Activated T-cell treated with anti-CD3 and anti-CD28 coated beads, Interleukin-2, amount 50 U/mL, for 48 hours (primary cell): ENCODE measurements at places on chromosomes 7 and 10.

GRCh38 chr7:139567647-139568345 is 44.3 kb downstream of the CLEC2L start:
- no peak for DNase-seq

DNA sequence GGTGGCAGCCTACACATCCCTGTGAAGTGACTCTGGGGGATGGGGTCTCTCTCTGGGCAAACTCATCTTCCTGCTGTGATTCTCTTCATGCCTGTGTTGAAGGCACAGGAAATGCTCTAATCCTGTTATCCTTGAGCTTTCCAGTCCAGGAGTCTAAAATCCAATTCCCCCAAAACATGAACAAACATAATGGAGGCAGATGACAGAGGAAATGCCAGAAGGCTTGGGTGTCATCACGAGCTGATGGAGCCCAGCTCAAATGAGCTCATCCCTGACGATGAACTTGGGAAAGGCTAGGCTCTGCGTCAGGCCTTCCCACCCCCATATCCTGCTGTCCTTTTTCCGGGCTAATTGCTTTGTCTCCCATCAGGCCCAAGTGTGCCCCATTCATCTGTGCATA is 165.9 kb upstream of the PODXL start:
- no peak for DNase-seq

GRCh38 chr10:48923748-48924147 is 15.9 kb downstream of the LRRC18 start:
- DNase-seq = no peak

DNA sequence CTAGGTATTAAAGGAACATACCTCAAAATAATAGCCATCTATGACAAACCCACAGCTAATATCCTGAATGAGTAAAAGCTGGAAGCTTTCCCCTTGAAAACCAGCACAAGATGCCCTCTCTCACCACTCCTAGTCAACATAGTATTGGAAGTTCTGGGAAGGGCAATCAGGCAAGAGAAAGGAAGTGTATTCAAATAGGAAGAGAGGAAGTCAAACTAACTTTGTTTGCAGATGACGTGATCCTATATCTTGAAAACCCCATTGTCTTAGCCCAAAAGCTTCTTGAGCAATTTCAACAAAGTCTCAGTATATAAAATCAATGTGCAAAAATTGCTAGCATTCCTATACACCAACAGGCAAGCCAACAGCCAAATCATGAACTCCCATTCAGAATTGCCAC is 131.3 kb downstream of the FANK1 start:
- no peak for DNase-seq

DNA sequence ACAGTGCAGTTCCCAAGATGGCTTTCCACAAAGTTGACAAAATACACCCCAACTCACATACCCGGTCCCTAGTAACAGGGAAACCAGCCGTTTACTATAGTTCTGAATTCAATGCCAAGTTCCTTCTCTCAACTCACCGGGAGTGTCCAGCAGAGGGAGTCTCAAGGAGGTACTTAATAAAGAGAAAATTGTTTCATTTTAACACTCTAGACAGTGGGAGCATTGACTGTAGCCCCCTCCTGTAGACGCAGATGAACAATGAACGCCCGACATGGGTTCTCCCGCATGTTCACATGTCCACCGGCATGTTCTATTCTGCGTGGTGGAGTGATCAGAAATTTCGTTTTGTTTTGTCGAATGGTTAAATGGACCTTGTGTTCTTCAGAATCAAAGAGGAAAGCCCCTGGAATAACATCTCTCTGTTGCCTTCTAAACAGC is 1.9 kb downstream of the HIPK2 start:
- peak; percentile 76 for DNase-seq

DNA sequence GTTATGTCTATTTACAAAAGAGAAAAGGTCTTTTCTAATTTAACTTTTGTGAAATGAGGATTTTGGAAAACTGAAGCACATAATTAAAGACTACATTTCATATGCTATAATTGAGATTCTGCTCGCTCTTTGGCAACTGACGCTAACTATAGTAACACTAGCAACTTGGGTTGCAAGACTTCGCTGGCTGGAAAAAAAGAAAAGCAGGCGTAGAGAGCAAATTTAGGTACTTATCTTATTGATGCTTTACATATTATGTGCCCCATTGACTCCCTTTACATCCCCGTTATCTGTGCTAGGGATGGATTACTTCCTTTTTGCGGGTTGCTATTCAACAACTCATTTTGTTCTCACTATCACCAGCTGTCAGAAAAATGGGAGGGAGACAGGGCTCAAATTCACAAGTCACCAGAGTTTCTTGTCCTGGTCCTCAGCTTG is 10.5 kb downstream of the SEMA3C start:
- DNase-seq = no peak

DNA sequence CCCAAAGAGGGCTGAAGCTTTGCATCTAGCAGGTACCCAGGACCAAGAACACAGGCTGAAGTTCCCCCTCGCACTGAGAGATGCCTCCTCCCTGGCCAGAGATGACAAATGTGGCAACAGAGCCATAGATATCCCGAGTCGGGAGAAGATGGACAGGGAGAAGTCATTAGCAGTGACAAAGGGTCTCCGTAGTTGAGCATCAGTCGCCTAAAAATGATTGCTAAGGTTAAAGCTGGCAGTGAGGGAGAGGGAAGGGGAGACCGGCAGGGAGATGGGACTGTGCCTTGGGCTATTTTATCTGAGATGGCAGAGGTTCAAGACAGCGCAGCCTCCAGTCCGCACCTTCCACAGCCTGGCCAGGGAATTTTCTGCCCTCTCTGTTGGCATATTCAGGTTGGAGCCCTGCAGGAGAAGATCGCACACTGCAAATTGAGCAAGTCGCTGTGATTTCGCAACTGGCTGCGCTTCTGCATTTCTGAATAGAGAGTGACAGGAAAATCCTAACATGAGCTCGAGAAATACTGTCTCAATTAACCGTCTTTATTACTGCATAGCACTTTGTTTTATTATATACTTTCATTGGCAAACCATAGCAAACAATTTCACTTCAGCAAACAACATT is 238.9 kb upstream of the GPR26 start:
- DNase-seq = no peak

- DNase-seq = no peak
These were observed 273.0 kb downstream of the ZMYND11 start for GRCh38 chr10:408236-408635.

DNA sequence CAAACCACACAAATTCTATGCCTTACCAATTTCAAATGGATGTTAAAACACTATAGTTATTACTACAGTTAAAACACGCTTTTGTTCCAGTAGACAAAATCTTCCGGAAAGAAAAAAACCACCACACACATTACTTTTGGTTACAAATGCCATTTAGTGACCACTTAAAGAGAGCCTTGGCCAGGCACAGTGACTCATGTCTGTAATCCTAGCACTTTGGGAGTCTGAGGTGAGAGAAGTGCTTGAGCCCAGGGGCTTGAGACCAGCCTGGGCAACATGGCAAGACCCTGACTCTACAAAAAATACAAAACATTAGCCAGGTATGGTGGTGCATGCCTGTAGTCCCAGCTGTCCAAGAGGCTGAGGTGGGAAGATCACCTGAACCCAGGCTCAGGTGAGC is 7.2 kb downstream of the TNPO3 start:
- DNase-seq = no peak

DNA sequence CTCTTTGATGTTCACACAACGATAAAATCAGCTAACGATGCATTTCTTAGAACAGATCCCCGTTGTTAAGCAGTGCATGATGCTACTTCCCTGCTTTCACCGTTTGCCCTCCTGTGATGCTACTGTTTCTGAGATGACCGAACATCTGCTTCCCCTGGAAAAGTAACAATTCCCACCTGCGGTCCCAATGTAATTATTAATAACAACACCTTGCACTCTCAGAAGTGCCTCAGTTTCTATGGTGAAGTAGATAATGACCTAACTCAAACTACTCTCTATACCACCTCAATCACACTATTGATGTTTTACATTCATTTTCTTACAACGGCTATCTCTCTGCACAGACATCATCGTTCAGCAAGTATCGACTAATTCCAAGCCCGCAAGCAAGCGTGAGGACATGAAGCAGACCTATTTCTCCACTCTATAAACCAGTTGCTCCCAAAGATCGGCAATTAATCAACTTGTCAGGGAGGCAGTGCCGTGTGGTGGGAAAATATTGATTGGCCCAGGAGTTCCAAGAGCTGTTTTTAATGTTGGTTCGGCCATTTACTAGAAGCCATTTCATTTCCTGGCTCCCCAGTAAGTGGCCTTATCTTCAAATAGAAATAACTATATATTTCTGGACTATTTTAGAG is 42.7 kb downstream of the FAM107B start:
- no peak for DNase-seq

DNA sequence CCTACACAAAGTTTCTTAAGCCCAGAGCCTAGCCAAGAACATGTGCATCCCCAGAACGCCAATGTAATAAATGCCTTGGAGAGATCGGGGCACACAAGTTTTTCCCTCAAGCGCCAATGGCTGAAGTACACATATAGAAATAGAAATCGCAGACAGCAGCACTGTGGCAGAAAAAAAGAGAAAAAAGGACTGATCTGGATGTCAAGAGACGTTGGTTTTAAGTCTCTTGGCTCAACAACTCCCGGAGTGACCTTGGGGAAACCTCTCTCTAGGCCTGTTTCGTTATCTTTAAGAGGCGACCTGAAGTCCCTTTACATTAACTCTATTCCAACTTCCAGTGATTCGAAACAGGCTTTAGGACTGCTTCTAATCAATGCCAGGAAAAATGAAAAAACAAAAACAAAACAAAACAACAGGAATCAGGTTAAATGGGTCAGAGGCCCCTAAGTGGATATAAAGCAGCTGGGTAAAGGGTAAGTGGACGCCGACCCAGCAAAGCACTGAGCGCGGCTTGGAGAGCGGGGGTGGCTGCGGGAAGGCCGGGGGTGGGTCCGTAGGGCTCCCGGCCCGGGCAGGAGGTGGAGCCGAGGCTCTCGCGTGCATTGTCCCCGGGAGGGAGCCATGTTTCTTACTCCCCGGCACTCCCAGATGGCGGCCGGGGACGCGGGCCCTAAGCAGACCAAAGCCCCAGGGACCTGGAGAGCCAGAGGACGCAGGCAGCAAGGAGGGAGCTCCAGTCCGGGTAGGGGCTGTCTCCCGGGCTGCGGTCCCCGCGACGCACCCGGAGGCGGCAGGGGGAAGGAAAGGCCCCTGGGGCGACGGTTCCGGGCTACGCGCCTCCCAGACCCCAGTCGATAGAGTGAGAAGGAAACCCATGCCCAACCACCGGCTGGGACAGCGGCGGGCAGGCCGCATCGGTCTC is 757 bp downstream of the EIF3A start:
- DNase-seq = peak; percentile 73

GRCh38 chr10:122688293-122688989 is 11.2 kb downstream of the C10orf120 start:
- DNase-seq = no peak

GRCh38 chr10:72407927-72408600 is 53.3 kb upstream of the DNAJB12 start:
- no peak for DNase-seq

- DNase-seq = no peak
These were observed 150.3 kb upstream of the FAM171A1 start for GRCh38 chr10:15521328-15521903.

GRCh38 chr10:4847561-4848355 is 21.8 kb downstream of the AKR1E2 start:
- DNase-seq = no peak

DNA sequence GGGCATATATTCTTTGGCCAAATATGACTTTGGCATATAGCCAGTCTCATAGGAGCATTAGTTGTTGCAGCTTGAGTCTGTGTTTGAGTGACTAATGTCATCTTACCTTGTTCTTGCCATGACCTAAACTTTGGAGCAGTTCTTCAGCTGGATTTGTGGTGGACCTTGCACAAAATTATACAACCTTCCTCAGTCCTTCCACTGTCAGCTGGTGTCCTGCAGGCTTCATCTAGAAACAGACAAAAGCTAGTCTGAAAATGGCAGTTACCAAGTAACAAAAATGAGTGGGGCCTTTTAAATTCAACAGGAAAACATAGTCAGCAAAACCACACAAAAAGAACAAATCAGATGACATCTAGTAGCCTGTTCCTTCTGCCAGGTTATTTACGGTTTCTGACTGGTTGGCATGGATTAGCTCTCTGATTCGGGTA is 59.5 kb upstream of the HECTD2 start:
- DNase-seq = no peak

- DNase-seq = no peak
These were observed 81.8 kb downstream of the SPAG6 start for GRCh38 chr10:22427101-22427500.

DNA sequence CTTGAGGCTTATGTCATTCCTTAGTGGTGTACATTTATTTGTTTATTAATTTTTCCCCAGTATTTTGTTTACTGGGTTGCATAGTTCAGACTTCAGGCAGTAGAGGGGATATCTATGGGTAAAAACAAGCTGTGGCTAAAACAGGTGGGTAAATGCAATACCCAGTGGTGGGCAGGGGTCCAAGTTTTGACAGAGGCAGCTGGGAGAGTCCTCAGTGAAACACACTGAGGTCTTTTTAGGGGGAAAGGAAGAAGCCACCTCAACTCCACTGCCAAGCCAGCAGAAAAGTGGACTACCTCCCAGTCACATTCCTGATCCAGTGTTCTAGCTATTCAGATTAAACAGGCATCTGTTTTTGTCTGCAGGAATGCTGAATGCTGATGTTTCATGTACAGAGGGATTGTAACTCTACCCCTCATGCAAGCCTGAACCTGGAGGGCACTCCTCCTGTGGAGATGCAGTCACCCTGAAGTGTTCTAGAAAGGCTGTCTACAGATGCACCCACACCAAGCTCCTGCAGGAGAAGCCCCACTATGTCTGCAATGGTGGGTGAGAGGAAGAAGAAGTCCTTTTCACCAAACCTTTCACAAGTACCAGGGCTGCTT is 757.8 kb downstream of the INHBA start:
- DNase-seq = no peak

- no peak for DNase-seq
These were observed 25.8 kb downstream of the CEP41 start for GRCh38 chr7:130415006-130415405.

GRCh38 chr10:98246911-98247805 is 20.8 kb downstream of the LOXL4 start:
- DNase-seq = no peak

DNA sequence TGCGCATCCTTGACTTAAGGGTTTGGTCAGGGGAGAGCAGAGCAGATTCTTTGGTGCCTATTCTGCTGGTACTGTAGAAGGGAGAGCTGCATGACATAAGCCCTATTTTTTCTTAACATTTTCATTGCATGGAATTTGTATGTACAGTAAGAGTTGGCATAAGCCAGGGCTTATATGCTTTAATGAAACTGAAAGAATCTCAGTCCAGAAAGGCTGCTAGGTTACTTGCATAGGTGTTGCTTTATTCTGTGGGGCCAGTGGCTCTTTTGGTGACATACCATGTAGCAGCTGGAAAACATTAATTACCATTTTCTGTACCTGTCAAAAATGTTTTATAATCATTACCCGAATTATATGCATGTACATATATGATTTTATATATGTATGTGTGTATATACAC is 152.1 kb downstream of the LYZL1 start:
- no peak for DNase-seq
